SW 1271 (cell line): ENCODE measurements at places on chromosomes 12 and 14.

- no peak for DNase-seq
These were observed 330.2 kb downstream of the ZFP36L1 start for GRCh38 chr14:68462683-68463082.

DNA sequence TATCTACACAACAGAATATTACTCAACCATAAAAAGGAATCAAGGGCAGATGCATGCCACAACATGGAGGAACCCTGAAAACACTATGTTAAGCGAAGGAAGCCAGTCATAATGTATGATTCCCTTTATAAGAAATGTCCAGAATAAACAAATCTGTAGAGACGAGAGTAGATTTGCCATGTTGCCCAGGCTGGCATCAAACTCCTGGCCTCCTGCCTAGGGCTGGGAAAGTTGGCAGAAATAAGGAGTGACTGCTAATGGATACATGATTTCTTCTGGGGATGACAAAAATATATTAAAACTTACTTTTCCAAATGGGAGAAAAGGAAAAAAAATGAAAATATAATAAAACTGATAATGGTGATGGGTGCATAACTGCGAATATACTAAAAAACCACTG is 10.9 kb downstream of the CLIP1 start:
- no peak for DNase-seq

- peak; percentile 97 for DNase-seq
These were observed 16.3 kb downstream of the DYNC1H1 start for GRCh38 chr14:101980700-101981099.

DNA sequence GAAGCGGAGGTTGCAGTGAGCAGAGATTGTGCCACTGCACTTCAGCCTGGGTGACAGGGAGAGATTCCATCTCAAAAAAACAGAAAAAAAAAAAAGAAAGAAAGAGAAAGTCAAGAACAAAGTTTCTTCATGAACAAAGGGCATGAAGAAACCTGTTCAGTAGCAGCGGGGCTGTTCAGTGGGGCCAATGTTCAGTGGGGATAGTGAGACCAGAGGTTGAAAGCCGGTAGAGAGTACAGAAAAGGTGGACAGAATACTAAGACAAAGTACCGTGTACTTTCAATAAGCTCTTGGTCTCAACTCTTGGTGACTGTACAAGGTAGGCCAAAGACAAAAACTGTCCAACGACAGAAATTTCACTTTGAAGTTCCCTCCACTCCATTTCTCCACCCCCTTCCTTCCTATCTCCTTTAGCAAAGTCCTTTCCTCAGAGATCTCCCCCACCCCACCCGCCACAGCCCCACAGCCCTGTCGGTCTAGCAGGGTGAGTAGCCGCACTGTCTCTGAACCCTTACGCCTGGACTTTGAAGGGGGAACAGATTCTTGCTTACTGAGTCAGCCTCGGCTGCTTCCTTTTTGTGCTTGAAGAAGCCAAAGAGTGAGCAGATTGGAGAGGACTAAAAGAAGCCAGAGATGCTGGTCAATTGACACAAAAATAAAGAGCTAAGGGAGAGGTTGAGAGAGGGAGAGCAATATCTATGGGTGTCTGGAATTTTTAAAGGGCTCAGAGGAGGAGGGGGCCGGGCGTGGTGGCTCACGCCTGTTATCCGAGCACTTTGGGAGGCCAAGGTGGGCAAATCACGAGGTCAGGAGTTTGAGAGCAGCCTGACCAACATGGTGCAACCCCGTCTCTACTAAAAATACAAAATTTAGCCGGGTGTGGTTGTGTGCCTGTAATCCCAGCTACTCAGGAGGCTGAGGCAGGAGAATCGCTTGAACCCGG is 44.2 kb upstream of the FOS start:
- no peak for DNase-seq

DNA sequence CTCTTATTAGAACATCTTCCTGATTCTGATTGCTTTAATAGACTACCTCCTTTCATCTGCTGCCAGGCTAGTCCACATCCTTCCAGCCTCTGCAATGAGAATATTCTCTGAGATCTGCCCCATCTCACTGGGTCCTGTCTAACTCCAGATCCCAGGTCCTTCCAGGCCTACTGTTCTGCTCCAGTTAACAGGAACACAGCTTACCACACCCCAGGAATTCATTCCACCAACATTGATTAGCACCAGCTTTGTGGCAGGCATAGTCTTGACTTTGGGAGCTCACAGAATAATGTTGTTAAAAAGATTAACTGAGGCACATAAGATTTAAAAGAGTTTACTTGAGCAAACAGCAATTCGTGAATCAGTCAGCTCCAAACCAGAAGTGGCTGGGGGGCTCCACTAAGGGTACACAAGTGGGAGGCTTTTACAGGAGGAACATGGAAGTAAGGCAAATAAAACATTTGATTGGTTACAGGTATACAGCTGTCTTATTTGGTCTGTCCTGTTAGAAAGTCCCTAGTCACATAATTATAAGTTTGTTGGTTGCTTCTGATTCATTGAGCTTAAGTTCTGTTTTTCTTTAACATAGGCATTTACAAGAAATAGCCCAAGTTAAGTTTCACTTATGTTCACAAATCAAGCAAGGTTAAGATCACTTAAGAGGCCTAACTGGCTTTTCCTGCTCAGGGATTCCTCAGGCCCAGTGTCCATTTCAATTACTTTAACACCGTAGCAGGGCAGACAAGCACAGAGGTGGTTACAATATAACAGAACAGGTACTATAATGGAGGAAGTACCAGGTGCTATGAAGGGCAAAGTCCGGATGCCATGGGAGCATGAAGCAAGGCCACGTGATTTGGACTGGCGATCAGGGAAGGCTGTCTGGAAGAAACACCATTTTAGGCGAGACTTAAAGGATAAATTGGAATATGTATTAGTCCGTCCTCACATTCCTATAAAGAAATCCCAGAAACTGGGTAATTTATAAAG is 12.2 kb upstream of the MYH7 start:
- DNase-seq = no peak

GRCh38 chr12:104121001-104121400 is 17.0 kb downstream of the NFYB start:
- DNase-seq = peak; percentile 37

DNA sequence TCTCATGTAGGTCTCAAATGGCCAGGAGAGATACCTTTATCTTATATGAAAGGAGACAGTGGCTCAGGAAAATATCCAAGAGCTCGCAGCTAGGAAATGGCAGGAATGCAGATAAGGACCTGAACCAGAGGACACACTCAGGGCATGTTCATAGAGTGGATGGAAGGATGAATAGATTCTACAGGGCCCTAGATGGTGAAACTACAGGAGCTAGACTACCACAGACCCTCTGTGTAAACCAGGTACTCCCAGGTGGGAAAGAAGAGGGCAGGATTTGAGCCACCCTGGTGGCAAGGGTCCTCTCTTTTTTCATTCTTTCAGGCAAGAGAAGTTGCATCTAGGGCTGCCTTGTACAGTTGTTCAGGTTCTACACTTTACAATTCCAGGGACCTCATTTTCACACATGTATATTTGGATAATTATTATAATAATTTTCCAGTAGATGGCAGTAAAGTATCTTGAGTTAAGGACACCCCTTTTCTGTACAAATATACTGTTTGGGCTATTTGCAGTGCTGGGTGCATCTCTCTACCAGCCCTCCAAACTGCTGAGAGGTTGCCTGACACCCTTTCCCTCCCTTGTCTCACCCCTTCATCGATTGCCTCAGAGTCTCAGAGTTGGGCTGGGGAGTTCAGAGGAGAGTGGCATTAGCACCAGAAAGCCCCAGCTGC is 10.5 kb upstream of the ZDHHC22 start:
- peak; percentile 68 for DNase-seq

- DNase-seq = no peak
These were observed 8.9 kb upstream of the TAS2R46 start for GRCh38 chr12:11070999-11071398.

DNA sequence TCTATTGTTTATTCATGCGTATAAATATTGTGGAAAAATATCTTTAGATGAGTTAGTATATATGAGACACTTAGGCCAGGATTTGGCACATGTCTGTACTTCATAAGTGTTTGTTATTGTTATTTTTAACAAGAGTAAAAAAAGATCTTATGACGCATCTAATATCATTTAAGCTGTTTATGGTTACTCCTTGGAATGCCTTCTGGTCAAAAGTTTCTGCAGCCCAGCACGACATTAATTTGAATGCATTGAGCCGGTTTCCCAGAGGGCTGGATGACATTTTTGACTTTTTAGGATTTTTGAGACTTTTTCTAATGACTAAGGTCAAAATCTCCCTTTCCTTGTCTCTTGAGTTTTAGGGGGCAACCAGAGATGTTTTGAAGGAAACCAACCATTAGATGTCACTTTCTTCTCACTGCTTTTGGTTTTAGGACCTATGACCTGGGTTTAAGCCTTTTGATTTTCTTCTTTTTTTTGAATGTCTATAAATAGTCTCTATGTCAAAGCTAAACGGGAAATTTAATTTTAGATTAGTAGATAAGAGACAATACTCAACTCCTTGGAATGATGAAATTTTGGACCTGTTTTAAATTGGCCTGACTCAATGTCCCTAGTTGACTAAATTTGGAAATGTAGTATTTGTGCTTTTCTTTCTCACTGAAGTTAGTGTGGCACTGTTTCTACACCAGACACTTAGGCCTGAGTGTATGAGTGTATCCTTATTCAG is 215.5 kb downstream of the AEBP2 start:
- DNase-seq = no peak

DNA sequence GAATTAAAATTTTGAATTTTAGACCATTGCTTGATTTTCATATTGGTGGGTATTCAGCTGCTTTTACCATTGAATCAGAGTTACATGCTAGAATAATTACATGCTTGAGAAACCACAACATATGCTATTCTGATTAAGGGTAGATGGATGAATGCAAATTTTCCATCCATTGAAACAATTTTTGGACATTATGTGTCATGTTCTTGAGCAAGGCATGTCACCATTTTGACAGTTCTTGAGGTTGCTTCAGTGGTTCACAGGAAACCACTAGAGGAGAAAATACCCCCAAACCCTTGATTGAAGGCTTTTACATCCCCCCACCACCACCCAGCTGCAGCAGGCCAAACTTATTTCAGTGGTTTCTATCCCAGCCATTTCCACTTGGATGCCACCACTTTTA is 13.5 kb downstream of the UBR7 start:
- DNase-seq = no peak

DNA sequence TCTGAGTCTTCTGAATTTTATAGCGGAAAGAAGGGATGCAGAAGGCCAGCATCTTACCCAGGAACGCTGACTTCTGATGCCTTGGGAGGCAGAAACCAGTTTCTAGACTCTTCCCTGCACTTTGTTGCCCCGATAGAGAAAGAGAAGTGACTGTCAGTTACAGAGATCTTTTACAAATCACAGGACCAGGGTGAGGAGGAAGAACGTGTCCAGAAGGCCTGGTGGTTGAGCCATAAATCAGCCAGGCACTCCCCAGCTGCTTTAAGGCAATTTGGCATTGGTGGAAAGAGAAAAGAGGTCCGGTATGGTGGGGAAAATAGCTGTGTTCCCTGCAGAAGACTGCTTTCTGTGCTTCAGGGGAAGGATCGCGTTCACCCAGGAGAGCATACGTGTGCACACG is 88.7 kb upstream of the KCNA1 start:
- DNase-seq = no peak

- no peak for DNase-seq
These were observed 14.5 kb downstream of the EGLN3 start for GRCh38 chr14:33936391-33936790.

DNA sequence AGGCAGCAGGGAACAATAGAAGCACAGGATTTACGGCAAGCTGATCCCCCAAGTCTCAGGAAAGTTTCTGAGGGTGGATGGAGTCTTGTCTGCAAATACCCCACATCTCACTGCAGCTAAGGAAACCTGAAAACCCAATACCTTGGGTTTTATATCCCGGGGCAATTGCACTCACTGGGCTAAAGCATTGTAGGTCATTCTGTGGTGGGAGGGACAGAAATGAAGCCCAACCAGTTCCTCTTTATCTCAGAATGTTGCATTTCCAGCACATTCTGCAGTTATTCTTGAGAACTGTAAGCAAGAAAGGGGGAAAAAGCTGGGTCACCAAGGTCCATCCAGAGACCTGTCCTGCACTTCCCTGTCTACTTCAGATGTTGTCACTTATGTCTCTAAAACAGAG is 39.8 kb downstream of the C12orf42 start:
- no peak for DNase-seq

GRCh38 chr14:54567224-54567638 is 303 bp downstream of the SAMD4A start:
- DNase-seq = no peak

- DNase-seq = no peak
These were observed 782.5 kb downstream of the TMEM121 start for GRCh38 chr14:106308839-106309389.

GRCh38 chr14:68972507-68973218 is 6.4 kb downstream of the ACTN1 start:
- no peak for DNase-seq

- DNase-seq = peak; percentile 52
These were observed at the start of gene CPNE8 for GRCh38 chr12:38905480-38906351. Gene CPNE8, minus strand, starts transcription at chr12:38905591. Its CDS starts 57 bp downstream, at chr12:38905534.

GRCh38 chr14:44782775-44783238 is 178.9 kb downstream of the KLHL28 start:
- DNase-seq = no peak

GRCh38 chr14:30214014-30214413 is 286.4 kb upstream of the PRKD1 start:
- no peak for DNase-seq

DNA sequence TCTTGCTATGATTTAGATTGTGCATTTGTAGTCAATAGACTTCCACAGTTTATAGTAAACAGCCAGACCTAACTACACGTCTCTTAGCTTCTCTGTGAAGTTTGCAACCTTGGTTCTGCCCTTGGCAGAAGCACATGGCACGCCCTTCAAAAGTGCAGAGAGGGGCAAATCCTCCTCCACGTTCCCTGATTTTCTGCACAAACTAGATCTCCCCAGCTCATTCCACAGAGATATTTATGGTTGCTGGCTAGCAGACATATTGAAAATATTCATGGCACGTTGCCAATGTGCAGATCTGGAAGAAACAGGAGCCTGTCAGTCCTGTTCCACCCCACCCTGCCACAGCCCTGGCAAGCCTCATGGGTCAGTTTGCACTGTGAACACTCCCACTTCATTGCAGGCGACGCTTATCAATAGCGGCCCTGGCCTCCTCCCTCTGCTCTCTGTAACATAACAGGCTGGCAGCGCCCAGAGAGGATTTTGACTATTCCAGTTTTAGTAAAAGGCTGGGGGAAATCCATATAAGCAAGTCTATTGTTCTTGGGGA is 6.5 kb upstream of the LGALS3 start:
- DNase-seq = no peak

- DNase-seq = no peak
These were observed 9.2 kb downstream of the TUNAR start for GRCh38 chr14:95885866-95886265.

DNA sequence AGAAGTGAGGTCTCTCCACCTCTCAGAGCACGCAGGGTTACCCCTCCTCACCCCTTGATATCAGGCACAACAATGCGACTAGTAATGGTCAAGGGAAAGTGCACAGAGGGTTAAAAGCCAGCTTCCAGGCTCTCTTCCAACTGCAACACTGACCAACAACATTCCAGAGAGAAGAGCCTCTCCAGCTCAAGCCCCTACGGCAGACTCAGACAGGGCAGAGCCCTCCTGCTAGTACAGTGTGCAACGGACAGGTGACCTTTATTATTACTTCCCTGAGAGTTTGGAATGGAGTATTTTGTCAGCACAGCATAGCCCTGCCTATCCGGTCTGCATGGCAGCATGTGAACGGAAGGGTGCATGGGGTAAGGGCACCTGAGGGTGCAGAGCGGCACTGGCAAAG is 73.0 kb downstream of the PTPN21 start:
- DNase-seq = no peak
